ENCODE measurements at places on chromosomes 6 and 20.

DNA sequence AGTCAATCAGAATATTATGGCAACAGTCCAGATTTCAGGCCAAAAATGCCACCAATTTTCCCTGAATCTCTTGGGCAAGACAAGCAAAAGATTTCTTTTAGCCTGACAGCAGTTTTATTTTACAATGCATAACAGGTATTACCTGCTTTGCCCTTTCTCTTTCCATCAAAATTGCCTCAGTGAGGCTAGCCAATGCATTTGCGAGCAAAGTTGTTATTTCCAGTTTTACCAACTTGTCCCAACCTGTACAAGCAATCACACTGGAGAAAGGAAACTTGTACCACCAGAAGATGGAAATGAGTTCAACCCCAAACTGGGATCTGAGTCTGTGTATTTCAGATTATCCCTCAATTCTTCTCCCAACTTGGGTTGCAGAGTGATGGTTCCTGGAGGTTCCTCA lies 279.9 kb upstream of the CDYL start:
- DNase-seq: no peak

DNA sequence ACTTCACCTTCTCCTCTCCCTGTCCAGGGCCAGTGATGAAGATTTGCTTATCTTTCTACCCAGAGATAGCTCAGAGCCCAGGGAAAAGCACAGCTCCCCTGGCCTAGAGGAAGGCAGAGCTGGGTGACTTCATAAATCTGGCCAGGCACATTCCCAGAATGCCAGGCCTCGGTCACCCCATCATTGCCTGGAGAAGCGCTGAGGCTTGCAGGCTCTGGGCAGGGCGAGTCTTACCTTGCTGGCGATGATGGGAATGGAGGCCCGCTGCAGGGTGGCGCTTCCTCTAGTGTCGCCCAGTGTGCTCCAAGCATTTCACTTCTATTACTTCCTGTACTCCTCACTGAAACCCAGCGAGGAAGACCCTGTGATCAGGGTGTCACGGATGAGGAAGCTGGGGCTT lies 60.1 kb downstream of the DAAM2 start:
- no peak for DNase-seq

GRCh38 chr20:22691369-22692118 lies 107.2 kb upstream of the FOXA2 start:
- peak; percentile 90 for DNase-seq

- DNase-seq: no peak
These were observed 108.1 kb upstream of the DUSP22 start for GRCh38 chr6:184161-184700.

GRCh38 chr6:6248651-6249050 lies 71.8 kb downstream of the F13A1 start:
- DNase-seq: no peak

GRCh38 chr6:118523216-118523615 lies 24.9 kb upstream of the PLN start:
- no peak for DNase-seq

- no peak for DNase-seq
These were observed 8.3 kb upstream of the MATN4 start for GRCh38 chr20:45316150-45317080.

Data from iPS-NIHi11 (cell line).